ENCODE measurements at places on chromosomes 6 and 20.

- no peak for DNase-seq
Observed at GRCh38 chr20:38131588-38132121, 33.4 kb downstream of the TGM2 start.

- DNase-seq = no peak
Observed at GRCh38 chr6:129513471-129513870, 196.5 kb downstream of the ARHGAP18 start.

- no peak for DNase-seq
Observed at GRCh38 chr20:23320317-23320716, 30.3 kb upstream of the NXT1 start.

GRCh38 chr6:116726947-116727346 lies 38.6 kb downstream of the FAM162B start:
- DNase-seq = no peak

DNA sequence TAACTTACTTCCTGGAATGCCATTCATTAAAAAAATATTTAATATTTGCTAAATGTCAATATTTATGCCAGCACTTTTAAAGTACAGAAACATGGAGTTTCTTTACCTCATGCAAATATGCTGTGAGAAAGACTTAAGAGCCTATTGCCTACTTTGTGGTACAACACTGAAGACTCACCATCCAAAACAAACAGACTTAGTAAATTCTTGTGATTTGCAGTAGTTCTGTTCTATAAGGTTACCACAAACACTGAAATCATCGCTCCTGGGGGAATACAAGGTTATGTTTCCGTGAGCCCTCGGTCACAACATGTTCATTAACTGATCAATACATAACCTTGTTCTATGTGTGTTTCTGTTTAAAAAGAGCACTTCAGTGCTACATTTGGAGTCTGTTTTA lies 78.3 kb downstream of the ATG5 start:
- no peak for DNase-seq

DNA sequence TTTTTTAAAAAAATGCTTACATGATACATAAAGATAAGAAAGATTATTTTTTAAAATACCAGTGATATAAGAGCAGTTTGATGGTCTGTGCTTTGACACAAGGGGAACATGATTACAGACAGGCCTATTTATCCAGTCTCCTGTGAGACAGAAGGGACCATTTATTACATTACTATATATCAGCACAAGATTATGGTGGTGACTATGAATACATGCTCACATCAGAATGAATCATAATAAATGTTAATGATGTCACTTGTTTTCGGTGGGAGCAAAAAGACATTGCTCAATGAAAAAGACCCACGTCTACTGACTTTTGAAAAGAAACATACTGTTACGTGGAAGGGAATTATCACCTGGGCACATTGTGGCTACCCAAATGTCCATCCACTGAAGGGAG lies 455.1 kb downstream of the CDC5L start:
- DNase-seq = no peak

- DNase-seq = no peak
Observed at GRCh38 chr6:3384241-3385143, 72.4 kb downstream of the SLC22A23 start.

DNA sequence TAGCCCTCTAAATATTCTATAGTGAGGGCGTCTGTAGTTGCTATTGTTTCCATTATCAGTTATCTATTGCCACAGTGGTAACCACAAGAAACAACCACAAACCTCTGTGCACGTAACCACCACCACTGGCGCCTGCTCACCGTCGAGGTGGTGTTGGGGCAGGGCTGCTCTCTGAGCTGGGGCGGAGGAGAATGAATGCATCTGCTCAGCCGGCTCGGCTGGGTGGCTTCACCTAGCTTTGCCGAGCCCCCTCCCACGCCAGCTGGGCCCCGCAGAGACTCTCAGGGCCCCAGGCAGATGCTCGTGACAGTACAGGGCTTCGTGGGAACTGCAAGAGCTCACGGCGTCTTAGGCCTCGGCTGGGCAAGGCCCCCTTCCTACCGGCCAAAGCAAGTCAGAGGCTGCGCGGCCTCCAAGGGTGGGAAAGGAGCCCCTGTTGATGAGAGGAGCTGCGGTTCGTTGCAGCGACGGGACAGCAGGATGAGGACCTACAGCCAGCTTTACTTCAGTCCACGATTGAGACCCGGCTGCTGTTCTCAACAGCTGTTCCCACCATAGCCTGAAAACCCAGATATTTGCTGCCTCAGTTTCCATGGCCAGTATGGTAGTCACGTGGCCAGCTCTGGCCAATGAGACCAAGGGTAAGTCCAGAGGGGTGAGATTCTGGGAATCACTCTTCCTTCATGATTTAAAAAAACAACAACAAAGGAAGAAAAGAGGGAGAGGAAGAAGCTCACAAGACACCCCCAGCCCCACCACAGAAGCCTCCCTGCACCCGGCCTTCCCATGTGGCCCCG lies 120.2 kb upstream of the AFDN start:
- peak; percentile 37 for DNase-seq

DNA sequence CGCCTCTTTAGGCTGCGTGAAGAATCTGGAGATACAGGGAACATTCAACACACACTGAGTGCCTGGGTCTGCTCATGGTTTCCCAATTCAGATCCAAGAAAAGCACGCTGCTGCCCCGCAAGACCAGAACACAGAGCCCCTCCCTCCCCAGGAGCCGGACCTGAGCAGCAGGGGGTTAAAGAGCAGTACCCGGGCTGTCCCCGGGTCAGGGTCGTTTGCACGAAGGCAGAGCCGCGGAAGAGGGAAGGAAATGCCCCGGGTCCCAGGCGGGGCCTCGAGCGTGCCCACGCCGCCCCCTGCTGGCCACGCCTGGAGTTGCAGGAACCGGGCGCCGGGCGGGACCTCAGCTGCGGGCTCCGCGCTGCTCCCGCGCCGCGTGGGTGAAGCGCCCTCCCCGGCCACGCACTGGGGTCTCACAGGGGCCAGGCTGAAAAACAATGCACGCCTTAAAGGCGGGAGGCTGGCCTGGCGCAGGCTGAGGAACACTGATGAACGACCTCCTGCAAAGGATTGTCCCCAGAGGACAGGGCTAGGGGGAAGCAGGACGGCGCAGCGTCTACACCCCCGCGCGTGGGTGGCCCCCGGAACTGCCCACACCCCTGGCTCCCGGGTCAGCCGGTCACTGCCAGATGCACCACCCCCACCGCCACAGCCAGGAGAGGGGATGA lies 48.9 kb downstream of the ANKRD60 start:
- DNase-seq = peak; percentile 36
